ENCODE measurements at places on chromosomes 6 and 20. TPM values are rescaled to one million over a fixed set of nuclear protein-coding genes. Genes with fewer than 3 reads are reported as not detected.

Gene MRPS18B
- 16.6 TPM for total RNA-seq

Gene APOM
- total RNA-seq, result 2.6 TPM

Gene POM121L2
- total RNA-seq, result not detected

Gene KIAA0408
- not detected for total RNA-seq

Gene CD93
- 8.0 TPM for total RNA-seq

Gene MLIP
- total RNA-seq, result not detected

Gene TCF21
- total RNA-seq, result not detected

Gene CCN2
- not detected for total RNA-seq

Gene CGA
- not detected for total RNA-seq

Gene RIPPLY2
- total RNA-seq, result not detected

Gene DNAJC5
- 42.8 TPM for total RNA-seq

Gene PRDM13
- total RNA-seq, result not detected

Gene OR2B6
- not detected for total RNA-seq

Gene WFDC12
- total RNA-seq, result not detected

Gene HRH3
- not detected for total RNA-seq

Gene OR2H2
- not detected for total RNA-seq
